Fibroblast of pulmonary artery (primary cell): ENCODE measurements at places on chromosomes 16 and 17.

DNA sequence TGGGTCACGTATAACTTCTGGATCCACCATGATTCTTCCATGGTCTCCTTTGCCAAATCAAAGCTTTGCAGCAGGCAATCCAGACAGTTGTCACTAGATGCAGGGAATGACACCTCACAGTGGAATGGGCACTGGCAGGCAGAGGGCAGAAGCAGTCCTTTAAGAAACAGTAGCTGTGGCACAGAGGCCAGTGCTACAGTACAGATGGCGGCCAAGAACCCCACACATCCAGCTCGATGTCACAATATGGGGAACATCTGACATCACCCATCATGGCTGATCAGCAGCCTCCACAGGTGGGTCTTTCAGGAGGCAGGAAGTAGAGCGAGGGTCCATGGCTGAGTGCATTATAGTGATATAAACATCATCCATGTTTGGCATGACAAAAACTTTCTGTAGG, 18.8 kb upstream of the ERN1 start:
- no peak for DNase-seq

DNA sequence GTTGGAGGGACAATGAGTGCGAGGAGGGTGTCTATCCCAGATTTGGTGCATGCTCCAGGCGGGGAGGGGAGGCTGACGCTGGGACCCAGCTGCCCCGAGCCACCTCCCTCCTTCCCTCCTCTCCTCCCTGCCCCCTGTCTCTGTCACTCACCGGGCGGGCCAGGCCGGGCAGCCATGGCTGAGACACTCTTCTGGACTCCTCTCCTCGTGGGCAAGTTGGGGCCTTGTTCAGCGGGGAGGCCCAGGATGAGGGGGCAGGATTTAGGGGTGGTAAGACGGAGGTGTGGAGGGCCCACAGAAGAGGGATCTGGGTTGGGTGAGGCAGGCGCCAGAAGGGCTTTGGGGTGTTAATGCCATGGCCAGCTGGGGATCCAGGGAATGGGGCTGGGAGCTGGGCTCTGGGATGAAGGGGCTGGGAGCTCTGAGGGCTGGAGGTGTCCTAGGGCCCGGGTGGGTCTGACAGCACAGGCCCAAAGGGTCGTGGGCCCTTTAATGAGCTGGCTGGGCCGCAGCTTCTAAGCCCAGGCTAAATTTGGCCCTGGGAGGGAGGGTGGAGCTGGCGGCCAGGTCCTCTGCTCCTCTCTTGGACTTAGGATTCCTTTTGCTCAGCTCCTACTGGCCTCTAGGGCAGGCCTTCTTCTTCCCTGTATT, at the start of gene SGCA:
Gene SGCA (plus strand): TSS at position 139 of the 651 bp plus-strand sequence. CDS start 36 bp downstream, at position 175.
- DNase-seq = no peak

GRCh38 chr16:85762970-85763369, 12.1 kb upstream of the C16orf74 start:
- no peak for DNase-seq

DNA sequence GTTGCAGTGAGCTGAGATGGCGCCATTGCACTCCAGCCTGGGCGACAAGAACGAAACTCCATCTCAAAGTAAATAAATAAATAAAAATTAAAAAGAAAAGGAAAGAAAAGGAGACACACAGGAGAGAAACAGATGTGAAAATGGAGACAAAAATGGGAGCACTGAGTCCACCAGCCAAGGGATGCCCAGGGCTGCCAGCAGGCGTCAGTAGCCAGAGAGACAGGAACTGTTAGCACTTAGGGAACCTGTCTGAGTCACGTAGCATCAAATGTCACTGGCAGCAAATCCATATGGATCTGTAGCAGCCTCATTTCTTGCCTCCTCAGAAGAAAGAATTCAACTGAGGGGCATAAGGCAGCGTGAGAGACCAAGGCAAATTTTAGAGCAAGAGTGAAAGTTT, 79.7 kb downstream of the CYLD start:
- no peak for DNase-seq

DNA sequence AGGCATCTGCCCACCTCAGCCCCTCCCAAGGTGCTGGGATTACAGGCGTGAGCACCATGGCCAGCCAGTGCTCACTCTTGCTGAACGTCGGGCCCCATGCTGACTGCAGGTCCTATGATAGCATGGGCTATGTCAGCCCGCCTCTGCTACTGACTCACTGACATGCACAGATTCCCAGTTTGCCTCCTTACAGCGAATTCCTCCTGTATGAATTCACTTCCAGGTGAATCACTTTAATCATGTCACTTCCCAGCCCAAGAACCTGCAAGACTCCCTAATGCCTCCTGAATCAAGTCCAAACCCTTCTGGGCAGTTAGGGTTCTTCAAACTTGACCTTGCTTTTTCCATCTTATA, 16.1 kb upstream of the UBTF start:
- peak; percentile 42 for DNase-seq

DNA sequence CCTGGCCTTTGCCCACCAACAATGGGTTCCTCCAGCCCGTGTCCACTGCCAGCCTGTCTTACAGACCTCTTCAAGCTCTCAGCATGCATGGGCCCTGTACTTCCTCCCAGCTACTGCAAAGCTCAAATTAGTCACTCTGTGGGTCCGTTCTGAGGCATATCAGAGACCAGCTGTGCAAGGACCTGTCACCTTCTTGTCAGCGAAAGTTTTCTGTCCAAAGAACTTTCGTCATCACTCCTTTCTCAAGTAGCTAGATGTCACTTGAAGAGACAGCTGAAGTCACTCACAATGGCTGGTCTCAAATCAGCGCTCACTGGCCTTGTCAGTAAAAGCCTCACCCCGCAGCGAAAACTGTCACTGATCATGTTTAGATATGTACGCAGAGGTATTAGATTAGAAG, 91.4 kb upstream of the DYNLRB2 start:
- DNase-seq = no peak

- peak; percentile 62 for DNase-seq
These were observed 14.2 kb downstream of the RNF112 start for GRCh38 chr17:19424934-19425868.

DNA sequence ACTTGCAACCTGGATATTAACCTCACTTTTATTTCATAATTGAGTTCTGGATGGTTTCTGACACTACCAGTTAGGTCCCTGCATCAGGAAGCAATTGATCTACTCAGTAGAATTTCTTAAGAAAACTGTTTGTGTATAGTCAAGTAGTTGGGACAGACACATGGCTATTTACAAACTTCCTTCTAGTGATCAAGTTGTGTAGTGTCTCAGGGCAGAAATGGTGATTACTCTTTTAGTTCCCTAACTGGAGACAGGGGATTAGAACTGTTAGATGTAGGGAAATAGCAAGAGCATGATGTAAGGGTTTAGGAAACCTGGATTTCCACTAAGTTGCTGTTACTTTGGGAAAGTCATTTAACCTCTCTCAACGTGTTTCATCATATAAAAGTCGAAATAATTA, 30.4 kb downstream of the TMEM100 start:
- no peak for DNase-seq

DNA sequence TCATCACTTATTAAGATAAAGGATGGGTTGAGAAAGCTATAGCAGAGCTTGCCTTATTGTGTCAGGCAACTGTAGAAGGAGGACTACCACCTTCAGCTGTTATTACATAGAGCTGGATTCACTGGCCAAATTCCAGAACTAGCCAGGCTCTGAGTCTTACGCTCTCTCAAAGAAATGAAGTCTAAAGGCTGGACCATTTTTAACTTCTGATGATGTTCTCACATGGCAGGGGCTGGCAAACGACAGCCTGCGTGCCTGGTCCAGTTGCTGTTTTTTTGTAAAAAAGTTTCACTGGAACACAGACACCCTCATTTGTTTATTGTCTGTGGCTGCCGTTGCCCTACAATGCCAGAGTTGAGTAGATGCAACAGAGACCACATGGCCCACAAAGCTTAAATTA, 21.2 kb downstream of the TRAF4 start:
- no peak for DNase-seq
